Activated CD4-positive, alpha-beta T cell treated with anti-CD3 and anti-CD28 coated beads for 36 hours (primary cell): ENCODE measurements at places on chromosomes 4 and X.

- DNase-seq = no peak
Measured at GRCh38 chr4:165724786-165725185, 148.3 kb upstream of the TLL1 start.

DNA sequence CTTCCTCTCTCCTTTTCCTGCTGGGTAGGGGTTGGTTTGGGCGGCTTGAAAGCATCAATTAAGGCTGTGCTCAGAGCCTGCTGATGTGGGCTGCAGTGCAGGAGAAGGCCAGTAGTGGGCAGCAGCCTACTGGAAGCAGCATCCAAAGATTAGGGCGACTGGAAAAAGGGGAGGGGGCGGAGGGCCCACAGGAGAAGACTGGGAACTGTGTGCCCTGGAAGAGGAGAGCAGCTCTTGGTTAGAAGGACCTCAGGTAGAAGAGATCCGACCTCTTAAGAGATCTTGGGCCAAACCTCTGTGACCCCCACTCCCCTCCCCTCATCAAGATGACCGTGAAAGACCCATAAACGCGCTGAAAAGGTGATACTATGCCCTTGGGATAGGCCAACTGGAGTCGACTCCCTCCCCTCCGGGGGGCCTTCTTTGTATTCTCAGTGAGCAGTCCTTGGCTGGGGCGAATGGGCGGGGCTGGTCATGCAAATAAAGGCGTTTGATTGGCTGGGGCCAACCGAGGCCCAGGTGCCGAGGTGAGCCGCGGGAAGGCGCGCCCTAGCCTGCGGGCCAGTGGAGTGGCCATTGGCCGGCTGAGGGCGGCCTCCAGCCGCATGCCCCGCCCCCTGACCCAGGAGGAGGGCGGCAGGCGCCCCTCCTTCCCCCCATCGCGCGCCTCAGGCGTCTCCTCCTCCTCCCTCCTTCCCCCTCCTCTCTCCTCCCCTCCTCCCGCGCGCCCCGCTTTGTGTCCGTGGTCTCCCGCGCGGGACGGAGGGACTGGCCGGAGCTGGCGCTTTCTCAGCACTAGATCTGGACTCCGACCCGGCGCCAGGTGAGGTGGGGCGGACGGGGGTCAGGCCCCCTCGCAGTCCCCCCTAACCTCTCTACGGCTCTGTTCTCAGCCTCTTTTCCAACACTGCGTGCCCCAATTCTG is 10.1 kb downstream of the DLG3 start:
- peak; percentile 82 for DNase-seq

DNA sequence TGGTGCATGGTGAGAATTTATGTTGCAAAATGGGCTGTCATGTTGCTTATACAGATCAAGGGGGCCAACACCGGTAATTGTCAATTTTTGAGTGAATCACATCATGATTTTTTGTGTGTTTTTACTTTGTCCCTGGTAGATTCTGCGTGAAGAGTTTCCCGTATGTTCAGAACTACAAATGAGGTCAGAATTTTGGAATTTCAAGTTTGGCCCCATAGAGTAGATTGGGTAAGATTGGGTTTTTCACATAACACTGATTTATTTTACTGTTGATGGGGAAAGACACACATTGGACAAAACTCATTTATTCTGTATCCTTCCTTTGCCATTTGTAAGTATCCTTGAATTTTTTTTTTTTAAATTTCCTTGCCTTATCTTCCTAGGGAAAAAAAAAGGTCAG is 158.5 kb upstream of the MXRA5 start:
- DNase-seq = no peak

DNA sequence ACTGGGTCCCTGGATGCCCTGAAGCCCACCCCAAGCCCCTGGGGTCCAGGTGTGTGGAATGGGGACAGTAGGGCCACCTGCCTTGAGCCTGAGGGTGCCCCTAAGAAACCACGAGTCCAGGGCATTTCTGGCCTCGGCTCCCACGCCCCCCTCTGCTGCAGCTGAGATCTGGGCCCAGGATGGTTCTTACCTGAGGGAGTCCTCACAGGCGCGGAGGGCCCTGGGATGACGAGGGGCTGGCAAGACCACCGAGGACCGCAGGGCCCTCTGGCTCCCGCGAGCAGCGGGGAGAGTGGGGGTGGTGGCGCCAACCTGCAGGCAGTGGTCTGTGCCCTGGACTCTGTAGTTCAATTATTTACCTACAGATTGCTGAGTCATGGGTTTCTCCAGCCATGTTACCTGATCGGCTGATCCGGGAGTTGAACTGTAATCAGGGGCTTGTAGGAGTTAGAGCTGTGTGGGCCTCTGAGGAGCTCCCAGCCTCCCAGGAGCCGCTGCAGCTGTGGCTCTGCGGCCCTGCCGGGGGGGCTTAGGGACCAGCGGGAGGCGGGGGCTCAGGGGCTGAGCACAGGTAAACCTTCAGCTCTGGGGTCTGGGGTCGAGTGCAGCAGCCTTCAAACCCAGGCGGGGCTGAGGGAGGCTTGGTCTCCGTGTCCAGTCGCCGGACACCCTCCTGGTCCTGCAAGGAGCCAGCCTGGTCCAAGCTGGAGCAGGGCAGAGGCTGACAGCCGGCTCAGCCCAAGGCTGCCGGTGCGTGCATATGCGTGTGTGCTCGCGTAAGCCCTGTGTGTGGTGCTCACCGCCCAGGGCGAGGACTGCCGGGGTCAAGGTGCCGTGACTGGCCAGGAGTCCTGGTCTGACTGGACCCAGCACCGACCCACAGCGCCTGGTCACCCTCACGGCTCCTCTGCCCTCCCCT is at the start of gene SLC26A1:
Gene SLC26A1 (minus strand): TSS at position 294 of the 919 bp plus-strand sequence. CDS start 1,701 bp downstream, outside the sequence.
- no peak for DNase-seq

GRCh38 chr4:183256756-183257385 is 63.2 kb downstream of the CLDN22 start:
- DNase-seq = peak; percentile 67

DNA sequence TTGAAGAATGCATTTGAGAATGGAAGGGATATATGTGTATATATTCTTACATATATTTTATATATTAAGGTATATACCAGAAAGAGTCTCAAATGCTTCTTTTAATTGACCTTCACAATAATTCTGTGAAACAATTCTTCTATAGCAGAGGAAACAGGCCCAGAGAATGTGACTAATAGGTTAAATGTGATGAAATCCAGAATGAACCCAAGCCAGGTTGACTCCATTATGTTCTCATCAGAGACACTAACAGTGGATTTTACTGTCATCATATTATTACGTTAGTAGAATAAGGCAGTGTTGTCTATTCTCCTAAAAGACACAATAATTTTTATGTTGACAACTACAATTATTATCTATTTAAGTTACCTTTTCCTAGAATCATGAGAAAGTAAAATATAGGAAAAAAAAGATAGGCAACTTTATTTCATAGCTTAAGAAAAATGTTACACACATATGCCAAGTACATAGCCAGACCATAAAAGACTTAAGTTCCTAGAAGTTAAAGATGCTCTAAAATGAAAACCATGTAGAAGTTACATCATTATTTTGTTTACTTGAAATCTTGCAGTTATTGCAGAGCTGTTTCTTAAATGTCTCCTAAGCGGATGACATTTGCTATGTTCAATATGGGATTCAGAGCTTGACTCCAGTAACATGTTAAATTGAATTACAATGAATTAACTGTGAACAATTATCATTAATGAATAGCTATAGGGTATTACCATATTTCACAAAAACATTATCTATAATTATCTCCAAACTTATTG is 56.2 kb upstream of the ANKRD50 start:
- DNase-seq = no peak

DNA sequence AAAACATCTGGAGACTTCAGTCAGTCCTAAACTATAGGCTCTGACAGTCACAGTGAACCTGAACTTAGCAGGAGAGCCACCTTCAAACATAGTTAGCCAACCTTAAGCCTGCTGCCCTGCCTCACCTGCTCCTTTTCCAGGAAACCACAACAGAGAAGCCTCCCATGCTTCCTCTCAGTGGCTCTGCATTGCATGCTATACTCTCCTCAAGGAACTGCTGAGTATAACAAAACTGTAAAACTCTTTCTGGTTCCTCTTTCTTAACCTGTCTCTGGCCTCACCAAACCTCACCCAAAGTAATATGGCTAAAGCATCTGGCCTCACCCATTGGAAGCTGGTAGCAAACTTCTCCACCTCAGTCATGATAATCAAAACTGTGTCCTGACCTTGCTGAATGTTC is 122.1 kb downstream of the ANKRD50 start:
- DNase-seq = no peak

- DNase-seq = no peak
Measured at GRCh38 chr4:148112231-148112982, 329.8 kb downstream of the NR3C2 start.

- no peak for DNase-seq
Measured at GRCh38 chr4:153661215-153661822, 22.8 kb upstream of the TLR2 start.

DNA sequence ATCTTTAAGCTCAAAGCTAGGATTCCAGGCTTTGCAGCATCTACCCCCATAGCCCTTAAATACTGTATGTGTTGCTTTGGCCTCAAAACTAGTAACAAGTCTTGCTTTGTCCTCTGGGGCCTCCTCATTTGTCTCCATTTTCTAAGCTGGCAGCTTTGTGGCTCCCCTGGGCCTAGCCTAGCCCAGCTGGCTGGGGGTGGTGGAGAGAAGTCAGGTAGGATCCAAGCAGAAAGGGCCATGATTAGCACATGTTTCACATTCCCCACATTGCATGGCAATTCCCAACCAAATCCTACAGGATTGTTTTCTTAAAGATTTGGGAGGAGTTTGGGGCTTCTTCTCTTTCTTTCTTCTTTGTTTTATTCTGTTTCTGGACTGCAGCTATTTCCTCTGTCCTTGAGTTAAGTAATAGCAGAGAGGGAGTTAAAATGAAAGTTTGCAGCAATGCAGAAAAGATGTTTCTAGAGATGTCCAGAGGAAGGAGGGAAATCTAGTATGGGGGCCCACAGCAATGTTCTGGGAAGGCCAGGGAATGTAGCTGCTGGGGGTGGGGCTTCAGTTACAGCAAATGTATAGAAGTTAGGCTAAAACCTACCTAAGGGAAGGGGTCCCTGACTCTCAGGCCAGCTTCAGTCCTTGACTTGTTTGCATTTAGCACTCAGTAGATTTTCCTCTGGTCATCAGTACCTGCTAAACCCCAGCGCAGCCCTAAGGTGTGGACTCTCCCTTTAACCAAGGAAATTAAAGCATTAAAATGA is 92.1 kb downstream of the SHROOM4 start:
- DNase-seq = no peak

DNA sequence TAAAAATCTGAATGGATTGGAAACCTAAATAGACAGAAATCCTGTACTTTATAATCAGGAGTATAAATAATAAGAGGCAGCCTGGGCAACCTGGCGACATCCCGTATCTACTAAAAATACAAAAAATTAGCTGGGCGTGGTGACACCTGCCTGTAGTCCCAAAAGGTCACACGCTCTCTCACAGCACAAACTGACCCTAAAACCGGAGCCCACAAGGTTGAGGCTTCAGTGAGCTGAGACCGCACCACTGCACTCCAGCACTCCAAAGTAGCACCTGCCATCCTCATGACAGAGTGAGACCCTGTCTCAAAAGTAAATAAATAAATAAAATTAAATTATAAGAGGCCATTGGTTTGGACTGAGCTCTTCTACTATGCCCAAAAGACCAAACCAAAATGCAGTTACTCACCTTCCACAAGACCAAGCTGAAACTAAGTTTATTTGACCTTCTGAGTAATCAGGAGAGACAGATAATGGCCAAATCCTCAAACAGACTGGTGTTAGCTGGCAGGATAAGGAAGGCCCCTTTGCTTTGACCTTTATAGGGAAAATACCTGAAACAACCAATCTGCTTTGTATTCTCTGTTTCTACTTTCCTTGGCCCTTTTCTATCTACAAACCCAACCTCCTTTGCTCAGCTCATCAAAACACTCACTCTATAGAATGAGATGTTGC is 3.2 kb upstream of the GRSF1 start:
- DNase-seq = no peak
